RCC 7860 (cell line): ENCODE measurements at places on chromosomes 2 and 18.

GRCh38 chr2:88828397-88829137 is 137.1 kb downstream of the RPIA start:
- no peak for DNase-seq

DNA sequence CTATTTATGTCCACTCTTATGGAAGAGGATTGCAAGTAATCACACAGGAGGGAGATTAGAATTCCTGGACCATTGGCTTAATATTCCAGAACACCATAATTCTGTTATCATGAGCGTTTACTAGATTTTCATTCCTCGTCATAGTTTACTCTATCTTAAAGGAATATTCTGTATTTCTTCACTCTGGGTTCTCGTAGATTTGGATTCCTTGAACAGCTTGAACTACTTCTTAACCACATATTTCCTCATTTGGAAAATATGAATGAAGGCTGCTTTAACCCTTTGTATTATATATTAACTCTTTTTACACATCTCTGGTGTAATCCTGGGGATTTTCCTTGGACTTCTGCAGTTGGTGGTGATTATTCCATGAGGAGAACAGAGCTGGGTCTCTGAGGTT is 46.3 kb upstream of the CCBE1 start:
- no peak for DNase-seq

DNA sequence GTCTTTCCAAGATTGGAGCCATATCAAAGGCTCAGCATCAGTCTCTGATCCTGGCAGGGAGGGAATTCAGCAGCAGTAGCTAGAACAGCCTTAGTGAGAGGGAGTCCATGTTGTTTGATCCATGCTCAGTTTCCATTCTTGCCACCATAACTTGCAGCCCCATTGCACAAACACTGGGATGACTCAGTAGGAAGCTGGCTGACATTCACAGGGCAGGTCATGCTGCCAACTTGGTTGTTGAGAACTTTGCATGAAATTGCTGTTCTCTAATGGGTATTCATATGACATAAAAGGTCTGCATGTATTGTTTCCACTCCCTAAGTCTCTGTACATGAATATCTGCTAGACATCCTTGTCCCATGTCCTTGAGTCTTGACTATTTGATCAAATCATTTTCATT is 29.9 kb upstream of the STAT4 start:
- DNase-seq: peak; percentile 28

- no peak for DNase-seq
Measured at GRCh38 chr2:119426801-119427395, 4.8 kb upstream of the TMEM37 start.

DNA sequence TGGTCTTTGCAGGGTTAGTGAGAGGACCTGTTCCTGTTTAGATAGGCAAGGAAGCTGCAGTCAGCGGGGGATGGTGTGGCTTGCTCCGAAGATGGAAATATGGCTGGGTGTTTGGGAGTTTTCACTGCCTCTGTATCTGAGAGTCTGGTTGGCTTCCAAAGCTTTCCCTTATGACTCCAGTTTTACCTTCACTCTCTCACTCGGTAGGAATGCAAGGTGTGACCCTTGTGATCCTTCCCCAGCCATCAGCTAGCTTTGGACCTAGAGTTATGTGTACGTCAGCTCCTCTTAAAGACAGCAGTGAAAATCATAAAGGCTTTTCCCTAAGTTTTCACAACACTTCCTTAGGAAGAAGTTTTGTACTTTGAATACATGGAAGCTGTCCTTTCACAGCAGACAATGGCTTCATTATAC is 35.5 kb upstream of the TMEM87B start:
- no peak for DNase-seq

GRCh38 chr18:36160959-36161371 is 26.3 kb upstream of the MOCOS start:
- DNase-seq: no peak

GRCh38 chr18:70494524-70494923 is 205.7 kb downstream of the SOCS6 start:
- DNase-seq: no peak

DNA sequence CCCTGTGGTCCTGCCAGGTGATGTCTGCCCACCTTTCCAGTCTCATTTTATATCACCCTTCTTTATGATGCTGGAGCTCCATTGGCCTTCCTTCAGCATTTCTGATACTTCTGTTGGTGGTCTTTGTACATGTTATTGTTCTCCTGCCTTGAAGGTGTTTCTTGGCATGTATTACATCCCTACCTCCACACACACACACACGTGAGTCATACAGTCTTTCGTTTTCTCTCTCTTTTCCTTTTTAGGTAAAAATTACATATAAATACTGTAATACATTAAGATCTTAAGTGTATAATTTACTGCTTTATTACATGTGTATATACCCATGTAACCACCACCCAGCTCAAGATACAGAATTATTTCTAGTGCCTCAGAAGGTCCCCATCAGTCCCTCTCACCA is 10.2 kb upstream of the ADGRF3 start:
- DNase-seq: no peak

- no peak for DNase-seq
Measured at GRCh38 chr18:62989195-62989594, 273.9 kb downstream of the PHLPP1 start.

- DNase-seq: no peak
Measured at GRCh38 chr2:110748489-110748867, 16.1 kb downstream of the ACOXL start.

DNA sequence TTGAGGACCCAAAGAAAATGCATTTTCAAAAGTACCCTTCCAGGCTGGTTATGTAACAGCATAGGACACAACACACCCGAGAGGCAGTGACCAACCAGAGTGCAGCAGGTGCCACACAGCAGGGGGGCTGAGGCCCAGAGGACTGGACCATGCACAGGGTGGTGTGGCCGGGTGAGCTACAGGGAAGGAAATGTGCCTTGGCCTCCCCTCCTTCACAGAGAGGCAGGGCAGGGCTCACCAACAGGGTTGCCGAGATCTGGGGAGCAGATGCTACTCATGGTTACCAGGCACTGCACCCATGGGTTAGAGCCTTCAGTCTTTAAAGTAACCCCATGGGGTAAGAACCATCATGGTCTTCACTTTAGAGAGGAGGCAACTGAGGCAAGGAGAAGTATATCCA is 158.4 kb downstream of the MSH2 start:
- no peak for DNase-seq

- DNase-seq: no peak
Measured at GRCh38 chr2:147223553-147224060, 621.2 kb upstream of the ACVR2A start.

DNA sequence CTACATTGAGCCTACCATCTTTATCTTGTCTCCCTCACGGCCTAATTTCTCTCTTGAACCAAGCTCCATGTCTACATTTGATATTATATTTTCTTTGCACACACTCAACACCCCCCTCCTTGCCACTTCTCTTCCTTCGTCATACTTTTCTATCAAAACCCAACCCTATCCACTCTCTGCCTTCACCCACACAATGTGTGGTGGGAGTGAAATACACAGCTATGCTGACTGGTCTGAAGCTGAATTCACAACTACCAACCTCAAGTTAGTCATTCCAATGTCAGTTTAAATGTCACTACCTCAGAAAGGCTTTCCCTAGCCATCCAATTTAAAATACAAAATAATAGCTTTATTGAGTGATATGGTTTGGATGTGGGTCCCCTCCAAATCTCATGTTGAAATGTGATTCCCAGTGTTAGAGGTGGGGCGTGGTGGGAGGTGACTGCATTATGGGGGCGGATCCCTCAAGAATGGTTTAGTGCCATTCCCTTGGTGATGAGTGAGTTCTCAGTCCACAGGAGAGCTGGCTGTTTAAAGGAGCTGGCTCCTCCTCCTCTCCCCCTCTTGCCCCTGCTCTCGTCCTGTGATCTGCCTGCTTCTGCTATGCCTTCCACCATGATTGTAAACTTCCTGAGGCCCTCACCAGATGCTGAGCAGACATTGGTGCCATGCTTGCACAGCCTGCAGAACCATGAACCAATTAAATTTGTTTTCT is 112.1 kb downstream of the DTNB start:
- no peak for DNase-seq

- no peak for DNase-seq
Measured at GRCh38 chr18:29726646-29727045, 1315.9 kb downstream of the DSC3 start.

- DNase-seq: peak; percentile 37
Measured at GRCh38 chr2:188607501-188607900, 315.8 kb downstream of the GULP1 start.

- peak; percentile 83 for DNase-seq
Measured at GRCh38 chr18:55275039-55275901, 312.7 kb downstream of the TCF4 start.

DNA sequence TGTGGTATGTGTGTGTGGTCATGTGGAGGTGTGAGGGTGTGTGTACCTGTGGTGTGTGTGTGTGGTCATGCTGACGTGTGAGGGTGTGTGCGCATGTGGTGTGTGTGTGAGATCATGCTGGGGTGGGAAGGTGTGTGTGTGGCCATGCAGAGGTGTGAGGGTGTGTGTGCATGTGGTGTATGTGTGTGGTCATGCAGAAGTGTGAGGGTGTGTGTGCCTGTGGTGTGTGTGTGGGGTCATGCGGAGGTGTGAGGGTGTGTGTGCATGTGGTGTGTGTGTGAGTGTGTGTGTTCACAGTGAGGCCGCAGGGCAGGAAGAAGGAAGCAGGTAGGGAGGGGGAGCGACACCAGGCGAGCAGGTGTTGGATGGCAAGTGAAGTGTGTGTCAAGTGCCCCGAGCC is 259.0 kb downstream of the LOXHD1 start:
- DNase-seq: no peak

DNA sequence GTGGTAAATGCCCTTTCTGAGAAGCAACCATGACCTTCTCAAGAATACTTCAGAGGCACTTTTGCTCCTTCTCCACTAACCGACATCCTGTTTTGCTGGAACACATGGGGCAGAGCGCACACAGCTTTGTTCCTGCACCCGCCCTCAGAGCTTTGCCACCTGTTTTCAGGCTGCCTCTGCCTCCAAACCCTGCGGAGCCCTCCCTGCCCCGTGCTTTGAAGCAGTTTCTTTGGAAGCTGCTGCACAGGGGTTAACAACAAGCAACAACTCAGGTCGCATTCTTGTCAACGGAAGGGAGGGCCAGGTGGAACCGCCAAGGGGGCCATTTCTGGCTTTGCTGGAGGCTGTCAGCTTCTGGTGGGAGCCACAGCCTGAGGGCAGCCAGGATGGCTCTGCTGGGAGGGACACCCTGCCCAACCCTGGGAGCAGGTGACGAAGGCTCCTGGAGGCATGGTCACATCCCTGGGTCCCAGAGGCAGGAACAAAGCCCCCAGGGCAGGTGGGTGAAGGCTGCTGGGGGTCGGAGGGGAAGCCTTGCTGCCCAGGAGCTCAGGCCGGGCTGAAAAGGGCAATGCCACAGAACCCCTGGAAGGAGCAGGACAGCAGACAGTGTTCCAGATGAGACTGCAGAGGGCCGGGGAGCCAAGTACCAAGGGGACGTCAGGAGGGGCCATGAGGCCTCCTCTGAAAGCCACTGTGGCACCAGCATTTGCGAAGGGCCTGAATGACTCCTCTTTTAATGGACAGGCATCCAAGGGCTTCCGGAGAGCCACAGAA is 46.8 kb downstream of the MRPS5 start:
- no peak for DNase-seq

DNA sequence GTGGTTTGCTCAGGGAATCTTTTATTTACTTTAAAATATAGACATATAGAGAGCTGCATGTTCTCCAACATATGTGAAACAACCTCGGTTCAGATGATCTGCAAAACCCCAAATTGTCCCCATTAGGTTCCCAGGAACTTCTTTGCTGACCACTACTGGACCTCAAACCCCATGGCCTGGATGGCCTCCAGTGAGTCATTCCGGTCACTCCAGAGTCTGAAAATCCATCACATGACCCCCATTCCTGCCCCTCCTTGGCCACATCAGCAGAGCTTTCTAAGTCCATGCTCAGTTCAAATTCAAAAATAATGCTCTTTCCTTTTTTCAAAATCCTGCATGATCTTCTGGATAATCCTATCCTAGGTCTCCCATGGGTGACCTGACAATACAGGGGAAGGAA is 271.0 kb downstream of the TNS1 start:
- DNase-seq: no peak

- no peak for DNase-seq
Measured at GRCh38 chr18:61713502-61713901, 179.3 kb downstream of the RNF152 start.

DNA sequence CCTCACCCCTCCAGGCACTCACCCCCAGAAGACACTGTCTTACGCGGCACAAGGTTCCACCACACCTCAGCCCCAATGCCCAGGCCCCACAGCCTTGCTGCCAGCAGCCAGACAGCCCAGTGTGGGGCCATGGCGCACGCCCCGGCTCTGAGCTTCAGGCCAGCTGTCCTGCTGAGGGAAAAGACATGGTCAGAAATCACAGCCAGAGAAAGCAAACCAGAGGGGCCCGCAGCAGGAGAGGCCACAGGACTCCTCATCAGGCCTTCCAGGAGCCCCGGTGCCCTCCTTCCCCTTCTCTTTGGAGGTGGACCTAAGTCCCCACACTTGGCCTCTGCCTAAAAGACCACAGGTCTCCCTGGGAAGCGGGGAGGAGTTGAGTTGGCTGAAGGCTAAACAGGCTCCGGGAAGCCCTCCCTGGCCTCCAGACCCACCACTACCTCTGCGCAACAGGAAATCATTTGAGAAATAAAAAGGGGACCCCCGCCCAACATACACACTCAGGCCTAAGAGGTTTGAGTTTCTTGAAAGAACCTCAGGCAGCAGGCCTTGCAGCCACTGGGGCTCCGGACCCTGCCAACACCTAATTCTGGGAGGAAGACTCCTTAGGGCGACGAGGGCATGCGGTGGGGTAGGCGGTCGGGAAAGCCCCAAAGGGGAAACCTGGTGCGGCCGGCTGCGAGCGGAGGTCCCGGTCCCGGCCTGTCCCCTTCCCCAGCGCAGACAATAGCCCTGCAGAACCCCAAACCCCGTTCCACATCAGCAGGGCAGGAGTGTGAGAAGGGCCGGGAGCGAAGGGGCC is 1.9 kb downstream of the SEMA4C start:
- no peak for DNase-seq

GRCh38 chr2:181189951-181190350 is 209.5 kb downstream of the UBE2E3 start:
- DNase-seq: no peak

DNA sequence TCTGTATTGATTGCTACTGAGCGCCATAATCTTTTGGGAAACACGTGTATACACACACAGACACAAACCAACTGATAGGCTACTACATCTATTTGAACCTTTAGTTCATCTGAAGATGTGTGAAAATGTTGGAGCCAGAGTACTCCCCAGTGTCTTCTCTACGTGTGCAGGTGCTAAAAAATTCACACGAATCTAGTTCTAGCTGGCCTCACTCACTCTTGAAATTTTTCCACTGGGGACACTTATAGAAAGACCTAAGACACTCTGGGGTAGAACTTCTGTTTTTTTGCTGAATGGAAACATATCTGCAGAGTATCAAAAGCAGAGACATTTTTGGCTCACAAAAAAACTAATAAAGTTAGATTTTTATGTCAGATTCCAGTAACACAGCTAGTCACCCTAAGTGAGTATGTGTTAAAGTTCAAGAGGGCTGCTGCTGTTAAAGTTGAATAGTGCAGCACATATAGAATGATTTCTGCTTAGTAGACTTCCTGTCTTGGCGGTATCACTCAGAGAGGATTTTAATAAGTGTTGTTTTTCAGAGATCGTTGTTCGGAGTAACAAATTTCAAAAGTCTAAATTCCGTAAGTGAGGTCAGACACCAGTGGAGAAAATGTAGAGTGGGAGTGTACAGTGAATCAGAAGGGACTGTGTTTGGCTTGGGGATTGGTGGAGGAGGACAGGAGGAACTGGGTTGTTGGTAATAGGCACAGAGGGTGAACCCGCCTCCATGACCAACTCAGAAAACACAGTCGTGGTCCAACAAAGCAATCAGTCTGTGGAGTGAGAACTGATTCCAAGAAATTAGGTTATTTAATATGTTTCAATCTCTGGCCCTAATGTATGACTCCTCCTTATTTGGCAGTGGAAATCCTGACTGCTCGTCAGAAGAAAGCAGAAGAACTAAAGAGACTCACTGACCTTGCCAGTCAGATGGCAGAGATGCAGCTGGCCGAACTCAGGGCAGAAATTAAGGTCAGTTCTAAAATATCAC is 43.1 kb downstream of the KCTD18 start:
- no peak for DNase-seq
